Heart left ventricle (tissue), 16 donors: ENCODE measurements at places on chromosomes 2 and 18.

- DNase-seq, result no peak
Measured at GRCh38 chr2:68031043-68031442, 31.8 kb downstream of the C1D start.

- no peak for DNase-seq
Measured at GRCh38 chr18:79819968-79820351, 22.2 kb downstream of the KCNG2 start.

GRCh38 chr2:43006834-43007543 lies 214.6 kb upstream of the HAAO start:
- no peak for DNase-seq

- DNase-seq, result no peak
Measured at GRCh38 chr2:15814403-15814802, 125.9 kb upstream of the MYCN start.

DNA sequence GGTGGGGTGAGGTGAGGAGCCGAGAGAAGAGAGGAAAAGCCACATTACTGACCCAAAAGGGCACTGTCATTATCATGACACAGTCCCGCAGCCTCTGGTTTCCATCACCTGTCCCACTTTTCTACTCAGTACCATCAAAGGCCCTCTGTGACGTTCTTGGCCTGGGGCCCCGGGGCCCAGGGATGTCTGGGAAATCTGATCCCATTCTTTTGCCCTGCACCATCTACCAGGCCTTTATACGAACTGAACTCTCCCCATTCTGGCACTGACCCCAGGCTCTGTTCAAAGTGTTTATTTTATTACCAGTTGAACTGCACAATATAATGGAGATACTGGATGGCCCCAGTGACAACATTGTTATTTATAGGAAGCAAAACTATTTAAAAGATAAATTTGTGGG lies 89.1 kb downstream of the COL6A3 start:
- no peak for DNase-seq

GRCh38 chr2:108919571-108920373 lies 69.2 kb downstream of the EDAR start:
- DNase-seq, result no peak

DNA sequence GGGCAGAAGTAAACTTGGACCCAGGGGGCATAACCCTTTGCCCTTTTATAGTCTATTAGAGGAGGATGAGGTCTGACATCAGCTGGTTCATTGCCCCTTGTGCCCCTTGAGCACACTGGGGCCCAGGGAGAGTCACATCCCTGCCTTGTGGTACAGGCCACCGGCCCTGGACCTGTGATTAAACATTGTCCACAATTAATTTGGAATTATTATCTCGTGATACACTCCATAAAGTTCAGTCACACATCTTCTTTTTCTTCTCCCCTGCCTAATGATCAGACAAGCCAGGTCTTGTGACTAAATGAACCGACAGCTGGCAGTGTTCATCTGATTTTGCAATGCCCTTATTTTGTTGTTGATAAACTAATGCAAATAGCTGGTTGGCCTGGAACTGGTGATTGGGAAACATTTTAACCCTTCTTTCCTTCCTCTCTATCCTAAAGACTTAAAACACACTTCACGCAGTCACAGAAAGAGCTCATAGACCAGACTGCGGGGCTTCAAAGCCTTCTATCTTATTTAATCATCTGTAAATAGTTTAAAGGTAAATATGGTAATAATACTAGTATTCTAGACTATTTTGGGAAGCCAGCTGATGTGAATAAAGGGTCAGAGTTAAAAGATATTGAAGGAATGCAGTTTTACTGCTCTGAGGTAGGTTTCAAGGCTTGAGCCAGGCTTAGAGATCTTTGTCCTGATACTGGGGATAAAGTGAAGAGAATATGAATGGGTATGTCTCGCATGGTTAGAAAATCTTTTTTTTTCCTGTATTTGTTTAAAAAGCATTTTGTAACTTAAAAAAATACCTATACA lies 13.4 kb downstream of the IL1R1 start:
- no peak for DNase-seq

- no peak for DNase-seq
Measured at GRCh38 chr2:236176417-236176816, 8.2 kb upstream of the GBX2 start.

- peak; percentile 81 for DNase-seq
Measured at GRCh38 chr18:36187193-36187825, at the start of gene MOCOS. Gene MOCOS (plus strand): TSS chr18:36187497. CDS start chr18:36187540, 43 bp downstream.

DNA sequence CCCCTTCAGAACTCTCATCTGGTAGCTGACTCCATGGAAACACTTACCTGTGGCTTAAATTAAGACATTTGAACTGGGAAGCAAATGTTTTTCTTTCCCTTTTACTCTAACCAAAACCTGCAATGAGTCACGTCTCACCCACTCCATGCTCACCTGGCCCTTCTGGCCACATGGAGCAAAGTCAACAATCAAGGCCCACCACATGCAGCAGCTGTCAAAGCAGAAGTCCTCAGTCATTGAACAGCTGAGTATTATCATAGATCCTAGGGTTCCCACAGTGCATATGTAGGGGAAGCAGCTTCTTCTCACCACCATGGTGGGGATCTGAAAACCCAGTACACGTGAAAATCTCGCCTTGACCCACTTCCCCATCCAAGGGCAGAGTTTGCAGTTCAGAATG lies 12.3 kb upstream of the MEP1B start:
- DNase-seq, result no peak

DNA sequence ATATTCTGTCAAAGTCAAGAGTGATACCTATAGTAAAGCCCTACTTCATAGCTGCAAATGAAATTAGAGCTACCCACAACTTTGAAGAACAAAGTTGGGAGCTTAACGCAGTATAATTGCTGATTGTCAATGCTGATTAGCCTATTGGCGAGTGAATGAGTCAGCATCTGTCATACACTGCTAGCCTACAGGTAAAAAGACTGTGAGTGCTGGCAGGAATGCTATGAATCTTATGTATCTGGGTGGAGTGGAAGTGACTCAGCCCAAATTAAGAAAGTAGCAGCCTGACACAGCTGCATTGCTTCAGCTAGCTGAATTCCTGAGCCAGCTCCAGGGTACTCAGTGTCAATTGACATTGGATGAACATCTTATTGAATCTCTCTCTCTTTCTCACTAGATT lies 179.4 kb upstream of the DCC start:
- DNase-seq, result no peak

- DNase-seq, result no peak
Measured at GRCh38 chr2:106195456-106195855, 1.4 kb upstream of the UXS1 start.

- no peak for DNase-seq
Measured at GRCh38 chr2:99066075-99066958, 75.2 kb upstream of the C2orf15 start.

GRCh38 chr2:39538718-39539117 lies 101.6 kb upstream of the MAP4K3 start:
- no peak for DNase-seq

DNA sequence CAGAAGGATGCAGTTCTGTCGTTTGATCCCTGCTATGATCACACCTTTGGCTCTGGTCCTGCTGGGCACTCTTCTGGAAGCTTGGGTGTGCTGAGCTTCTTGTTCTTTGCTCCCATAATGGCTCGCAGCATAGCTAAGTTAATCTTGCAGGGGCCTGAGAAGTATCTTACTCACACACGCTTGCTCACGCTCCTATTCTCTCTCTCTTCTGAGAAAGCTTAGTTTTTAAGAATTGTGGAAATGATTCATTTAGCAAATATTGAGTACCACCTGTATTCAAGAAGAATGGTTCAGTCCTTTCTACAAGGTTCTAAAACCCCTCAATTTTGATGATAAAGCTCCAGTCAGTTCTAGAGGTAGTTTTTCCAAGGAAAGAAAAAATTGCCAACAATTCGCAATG lies 40.6 kb downstream of the XRCC5 start:
- no peak for DNase-seq

DNA sequence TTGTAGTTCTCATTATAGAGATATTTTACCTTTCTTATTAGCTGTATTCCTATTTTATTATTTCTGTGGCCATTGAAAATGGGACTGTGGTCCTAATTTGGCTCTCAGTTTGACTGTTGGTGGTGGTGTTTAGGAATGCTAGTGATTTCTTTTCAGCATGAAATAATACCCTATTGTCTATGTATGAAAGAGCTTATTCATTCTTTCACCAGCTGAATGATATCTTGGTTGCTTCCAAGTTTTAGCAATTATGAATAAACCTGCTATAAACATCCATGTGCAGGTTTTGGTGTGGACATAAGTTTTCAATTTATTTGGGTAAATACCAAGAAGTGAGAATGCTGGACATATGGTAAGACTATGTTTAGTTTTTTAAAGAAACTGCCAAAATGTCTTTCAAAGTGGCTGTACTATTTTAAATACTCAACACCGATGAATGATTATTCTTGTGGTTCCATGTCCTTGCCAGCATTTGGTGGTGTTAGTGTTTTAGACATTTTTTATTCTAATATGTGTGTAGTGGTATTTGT lies 501.6 kb upstream of the GYPC start:
- no peak for DNase-seq

GRCh38 chr18:69401972-69402532 lies 1.4 kb downstream of the DOK6 start:
- no peak for DNase-seq

- DNase-seq, result no peak
Measured at GRCh38 chr2:105421053-105421452, 22.2 kb upstream of the FHL2 start.

GRCh38 chr18:67010919-67011318 lies 407.0 kb upstream of the CDH19 start:
- DNase-seq, result no peak

DNA sequence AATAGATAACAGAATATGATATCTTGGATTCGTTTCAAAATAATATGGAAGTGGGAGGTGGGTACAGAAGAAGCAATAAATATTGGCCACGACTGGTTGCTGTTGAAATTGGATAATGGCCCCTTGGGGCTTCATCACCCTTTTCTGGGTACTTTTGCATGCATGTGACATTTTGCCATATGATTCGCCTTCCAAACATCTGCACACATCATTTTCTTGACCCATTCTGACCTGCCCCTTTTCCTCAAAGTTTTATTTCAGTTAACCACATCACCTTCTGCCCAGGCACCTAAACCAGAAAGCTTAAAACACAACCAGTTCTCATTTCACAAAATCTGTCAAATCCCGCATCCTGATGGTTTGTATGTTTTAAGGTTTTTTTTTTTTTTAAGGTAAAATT lies 116.7 kb upstream of the AGAP1 start:
- no peak for DNase-seq

GRCh38 chr2:182625814-182626213 lies 90.2 kb upstream of the DNAJC10 start:
- no peak for DNase-seq

DNA sequence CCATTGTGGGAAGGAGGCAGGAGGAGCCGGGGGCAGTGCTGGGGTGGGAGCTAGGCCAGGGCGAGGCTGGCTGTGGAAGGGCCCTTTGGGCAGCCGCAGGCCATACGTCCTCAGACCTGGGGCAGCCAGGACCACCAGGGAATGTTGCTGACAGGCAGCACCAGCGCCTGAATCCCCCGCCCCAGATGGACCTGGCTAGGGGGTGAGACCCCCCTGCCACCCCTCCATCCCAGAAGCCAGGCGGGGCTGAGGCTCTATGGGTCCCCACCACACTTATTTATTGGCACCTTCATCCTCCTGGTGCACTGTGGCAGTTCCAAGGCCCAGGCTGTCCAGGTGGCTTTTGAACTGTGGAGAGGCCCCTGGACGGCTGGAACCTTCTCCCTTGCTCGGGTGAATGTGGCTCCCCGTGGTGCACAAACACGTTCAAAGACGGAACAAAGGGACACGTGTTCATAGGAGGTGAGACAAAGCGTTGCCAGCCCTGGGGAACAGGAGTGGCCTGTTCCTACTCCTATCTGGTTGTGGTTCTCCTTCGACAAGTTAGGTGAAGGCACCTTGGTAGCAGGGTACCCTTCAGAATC lies 35.1 kb downstream of the RAMP1 start:
- no peak for DNase-seq

GRCh38 chr2:72963423-72964145 lies 46.3 kb downstream of the EMX1 start:
- no peak for DNase-seq

DNA sequence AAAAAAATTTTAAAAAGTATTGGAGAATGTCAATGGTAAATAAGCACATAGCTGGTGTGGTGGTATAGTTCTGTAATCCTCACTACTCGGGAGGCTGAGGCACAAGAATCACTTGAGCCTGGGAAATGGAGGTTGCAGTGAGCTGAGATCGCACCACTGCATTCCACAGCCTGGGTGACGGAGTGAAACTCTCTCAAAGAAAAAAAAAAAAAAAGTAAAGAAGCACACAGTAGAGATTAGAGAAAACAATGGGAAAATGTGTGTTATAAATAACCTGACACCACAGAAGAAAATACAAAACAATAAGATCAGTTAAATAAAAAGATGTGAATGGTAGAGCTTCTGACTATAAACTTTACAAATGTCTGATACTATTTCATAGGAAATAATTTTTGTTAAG lies 163.7 kb upstream of the WDSUB1 start:
- DNase-seq, result no peak

GRCh38 chr2:37653093-37653492 lies 18.3 kb downstream of the CDC42EP3 start:
- no peak for DNase-seq

GRCh38 chr2:58553937-58554336 lies 312.8 kb upstream of the FANCL start:
- DNase-seq, result no peak

DNA sequence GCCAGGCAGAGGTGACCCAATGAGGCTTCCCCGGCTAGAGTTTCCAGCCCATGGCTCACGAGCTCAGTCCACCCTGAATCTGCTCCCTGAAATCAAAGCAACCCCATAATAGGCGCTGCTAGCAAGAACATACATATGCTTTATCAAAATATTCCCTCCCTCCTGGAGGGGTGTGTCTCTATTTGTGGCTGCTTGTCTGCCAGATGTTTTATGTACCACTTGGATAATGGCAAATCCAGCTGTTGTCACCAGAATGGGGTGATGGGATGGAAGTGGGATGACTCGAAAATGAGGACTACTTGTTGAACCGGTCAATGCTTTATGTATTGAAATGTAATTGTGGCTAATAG lies 152.0 kb downstream of the GALNT14 start:
- no peak for DNase-seq

DNA sequence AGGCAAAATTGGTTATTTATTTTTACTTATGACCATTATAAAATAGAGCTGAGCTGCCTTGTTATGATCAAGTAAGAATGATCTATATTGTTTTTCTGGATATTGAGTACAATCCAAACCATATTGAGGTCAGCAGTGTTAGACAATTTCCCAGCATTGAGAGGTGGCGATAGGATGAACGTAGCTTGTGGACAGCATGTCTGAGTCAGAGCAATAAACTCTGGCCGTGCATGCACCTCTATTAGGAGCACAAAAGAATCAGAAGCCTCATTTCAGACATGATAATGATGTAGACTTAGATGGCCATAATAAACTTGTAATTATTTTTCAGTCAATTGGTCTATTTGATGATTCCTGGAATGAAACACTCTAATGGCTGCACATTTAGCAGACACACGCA lies 491.6 kb downstream of the RIT2 start:
- DNase-seq, result no peak

GRCh38 chr2:158979772-158980171 lies 11.3 kb downstream of the TANC1 start:
- DNase-seq, result no peak
